ENCODE measurements at places on chromosomes 7 and 10. TPM values are rescaled to one million over a fixed set of nuclear protein-coding genes. Genes with fewer than 3 reads are reported as not detected.

Gene DGKI
- polyA plus RNA-seq: 0.99 TPM

Gene STK31
- 1.0 TPM for polyA plus RNA-seq

Gene STEAP4
- polyA plus RNA-seq: 4.4 TPM

Gene SEMA3D
- polyA plus RNA-seq: 16.2 TPM

Gene ANKRD1
- 17.7 TPM for polyA plus RNA-seq

Gene PNLIP
- polyA plus RNA-seq: not detected

Gene SLC16A9
- polyA plus RNA-seq: 3.3 TPM

Gene CTAGE4
- polyA plus RNA-seq: not detected

Gene PALD1
- 18.3 TPM for polyA plus RNA-seq

Gene ITIH2
- polyA plus RNA-seq: 0.18 TPM

Gene COBL
- 115 TPM for polyA plus RNA-seq

Gene NKX2-3
- polyA plus RNA-seq: 0.11 TPM

Gene DEPP1
- 44.6 TPM for polyA plus RNA-seq

Gene MYO3A
- polyA plus RNA-seq: 1.0 TPM

Gene MCM10
- polyA plus RNA-seq: 6.2 TPM

Gene CLCN1
- 1.3 TPM for polyA plus RNA-seq

Gene OR13A1
- polyA plus RNA-seq: not detected

Gene FHIP2A
- 15.4 TPM for polyA plus RNA-seq

Gene SUFU
- polyA plus RNA-seq: 17.9 TPM

Gene AZGP1
- polyA plus RNA-seq: 0.71 TPM

Gene COL28A1
- 0.61 TPM for polyA plus RNA-seq

Gene LIPK
- 0.57 TPM for polyA plus RNA-seq

Gene MMP21
- polyA plus RNA-seq: 0.20 TPM

Gene AQP1
- polyA plus RNA-seq: 87.6 TPM

Gene CPA2
- 0.76 TPM for polyA plus RNA-seq

Gene UBE2D4
- 19.9 TPM for polyA plus RNA-seq

Gene SAP25
- polyA plus RNA-seq: 2.6 TPM

Gene WDR86
- polyA plus RNA-seq: 3.1 TPM

Gene SPDYE16
- polyA plus RNA-seq: 1.6 TPM

Gene SFTPA2
- polyA plus RNA-seq: 0.69 TPM

Gene IGF2BP3
- polyA plus RNA-seq: 27.1 TPM

Gene LDB3
- polyA plus RNA-seq: 348 TPM

Gene LOXL4
- 11.8 TPM for polyA plus RNA-seq

Gene NPM3
- polyA plus RNA-seq: 67.6 TPM

Gene PCDH15
- polyA plus RNA-seq: 1.2 TPM

Gene FBXO24
- polyA plus RNA-seq: 1.2 TPM

Gene EBLN1
- not detected for polyA plus RNA-seq

Gene TWNK
- polyA plus RNA-seq: 9.6 TPM

Gene FOXI2
- polyA plus RNA-seq: 0.10 TPM

Gene CCDC71L
- polyA plus RNA-seq: 5.5 TPM

Gene GRIFIN
- not detected for polyA plus RNA-seq

Gene GALNT17
- polyA plus RNA-seq: 29.0 TPM

Gene CALML3
- polyA plus RNA-seq: 0.30 TPM

Gene SH2B2
- 13.0 TPM for polyA plus RNA-seq

Gene DNAJC30
- 5.9 TPM for polyA plus RNA-seq

Gene RSPH10B2
- not detected for polyA plus RNA-seq

Gene C10orf90
- 0.85 TPM for polyA plus RNA-seq

Gene OR6V1
- polyA plus RNA-seq: not detected

Gene MSMB
- not detected for polyA plus RNA-seq

Gene CD36
- 233 TPM for polyA plus RNA-seq

Gene HKDC1
- polyA plus RNA-seq: 3.4 TPM

Gene CHST3
- 19.0 TPM for polyA plus RNA-seq

All from muscle of leg (tissue), 16 donors.